D341Med (cell line): ENCODE measurements at places on chromosomes 5 and 9.

- DNase-seq: peak; percentile 66
These were observed 563 bp downstream of the SNAPC4 start for GRCh38 chr9:136399176-136400037.

- DNase-seq: no peak
These were observed 332.8 kb upstream of the PTGER4 start for GRCh38 chr5:40346901-40347300.

- DNase-seq: no peak
These were observed 161.8 kb downstream of the CAVIN4 start for GRCh38 chr9:100739666-100740065.

- DNase-seq: no peak
These were observed 65.2 kb downstream of the RAI14 start for GRCh38 chr5:34721327-34721726.

GRCh38 chr9:118596374-118597015, 772.7 kb downstream of the BRINP1 start:
- no peak for DNase-seq

DNA sequence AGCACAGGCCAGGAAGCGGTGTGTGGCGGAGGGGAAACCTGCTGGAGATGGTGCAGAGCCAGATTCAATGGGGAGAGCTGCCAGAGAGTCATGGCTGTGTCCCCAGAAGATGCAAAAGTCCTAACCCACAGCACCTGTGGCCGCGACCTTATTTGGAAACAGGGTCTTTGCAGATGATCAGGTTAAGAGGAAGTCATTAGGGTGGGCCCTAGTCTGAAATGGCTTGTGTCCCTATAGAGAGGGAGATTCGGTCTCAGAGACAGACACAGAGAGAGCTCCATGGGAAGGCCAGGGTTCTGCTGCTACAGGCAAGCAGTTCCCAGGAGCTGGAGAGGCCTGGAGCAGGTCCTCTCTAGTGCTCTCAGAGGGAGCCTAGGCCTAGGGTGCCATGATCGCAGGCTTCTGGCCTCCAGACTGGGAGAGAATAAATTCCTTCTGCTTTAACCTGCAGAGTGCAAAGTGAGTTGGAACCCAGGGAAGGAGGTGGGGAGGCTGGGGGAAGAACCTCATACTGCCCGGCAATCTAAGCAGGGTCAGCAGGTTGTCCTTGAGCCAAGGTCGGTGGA, 1.9 kb upstream of the LPCAT1 start:
- no peak for DNase-seq

DNA sequence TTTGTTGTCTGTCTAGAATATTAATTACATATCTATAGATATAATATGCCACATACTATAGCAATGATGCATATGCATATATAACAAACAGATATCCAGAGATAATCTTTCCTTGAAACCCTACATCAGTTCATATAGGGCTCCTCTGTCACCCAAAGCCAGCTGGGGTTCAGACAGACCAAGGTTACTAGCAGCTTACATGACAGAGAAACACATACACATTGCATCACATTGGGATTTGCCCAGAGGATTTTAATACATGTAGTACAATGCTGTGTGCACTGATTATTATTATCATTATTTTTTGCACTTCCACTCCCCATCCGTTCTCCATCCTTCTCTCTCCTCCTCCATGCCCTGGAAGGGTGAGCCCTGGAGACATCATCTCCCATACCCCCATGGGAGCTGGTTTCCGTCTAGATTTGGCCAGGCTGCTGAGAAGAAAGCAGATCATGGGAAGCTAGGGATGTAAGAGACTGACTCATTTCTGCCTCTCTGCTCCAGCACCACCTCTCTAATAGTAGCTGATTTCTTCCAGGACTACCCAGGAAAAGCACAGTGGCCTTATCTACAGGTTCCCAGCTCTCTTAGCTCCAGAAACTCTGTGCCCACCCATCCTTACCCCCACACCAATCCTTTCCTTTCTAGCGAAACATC, 23.3 kb downstream of the FST start:
- no peak for DNase-seq

DNA sequence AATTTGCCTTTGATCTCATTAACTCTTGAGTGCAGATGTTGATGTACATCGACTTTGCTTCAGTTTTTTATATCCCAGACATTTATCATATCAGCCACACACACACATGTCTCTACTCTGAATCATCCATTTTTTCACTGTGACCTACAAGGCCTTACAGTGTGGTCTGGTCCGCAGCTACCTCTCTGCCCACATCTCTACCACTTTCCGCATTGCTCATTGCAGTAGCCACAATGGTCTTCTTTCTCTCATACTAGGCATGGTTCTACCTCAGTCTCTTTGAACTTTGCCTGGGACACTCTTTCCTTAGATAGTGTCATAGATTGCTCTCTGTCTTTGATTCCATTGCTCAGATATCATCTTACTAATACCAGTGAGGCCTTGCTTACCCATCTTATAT, 87.9 kb upstream of the FSD1L start:
- DNase-seq: no peak

GRCh38 chr5:132027027-132027426, 15.6 kb upstream of the ACSL6 start:
- DNase-seq: peak; percentile 3

GRCh38 chr5:174645677-174646076, 78.7 kb upstream of the MSX2 start:
- DNase-seq: no peak

GRCh38 chr9:130589754-130590153, 10.4 kb downstream of the FUBP3 start:
- no peak for DNase-seq
